ENCODE measurements at places on chromosomes 1 and 21.

GRCh38 chr1:6427441-6428390, 3.1 kb downstream of the ESPN start:
- DNase-seq, result no peak

DNA sequence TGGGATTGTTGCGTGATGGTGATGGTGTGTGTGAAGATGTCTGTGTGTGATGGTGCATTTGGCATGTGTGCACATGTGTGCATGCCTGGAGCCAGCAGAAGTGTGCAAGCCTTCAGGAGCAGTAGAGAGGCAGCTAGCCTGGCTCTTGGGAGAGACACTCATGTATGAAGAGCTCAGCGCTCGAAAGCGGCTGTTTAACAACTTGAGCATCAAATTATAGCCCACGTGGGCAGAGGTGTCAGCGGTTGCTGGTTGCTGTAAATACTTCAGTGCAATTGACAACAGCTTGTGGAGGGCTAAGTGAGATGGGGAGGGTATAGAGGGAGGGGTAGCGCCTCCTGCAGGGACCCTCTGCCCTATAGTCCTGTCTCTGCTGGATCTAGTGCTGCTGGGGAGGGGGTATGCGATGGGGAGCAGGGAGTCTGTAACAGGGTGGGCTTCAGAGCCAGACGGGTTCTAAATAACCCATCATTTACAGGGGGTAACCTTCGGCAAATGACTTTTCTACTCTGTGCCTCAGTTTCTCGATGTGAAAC, 21.5 kb downstream of the FOXD2 start:
- no peak for DNase-seq

DNA sequence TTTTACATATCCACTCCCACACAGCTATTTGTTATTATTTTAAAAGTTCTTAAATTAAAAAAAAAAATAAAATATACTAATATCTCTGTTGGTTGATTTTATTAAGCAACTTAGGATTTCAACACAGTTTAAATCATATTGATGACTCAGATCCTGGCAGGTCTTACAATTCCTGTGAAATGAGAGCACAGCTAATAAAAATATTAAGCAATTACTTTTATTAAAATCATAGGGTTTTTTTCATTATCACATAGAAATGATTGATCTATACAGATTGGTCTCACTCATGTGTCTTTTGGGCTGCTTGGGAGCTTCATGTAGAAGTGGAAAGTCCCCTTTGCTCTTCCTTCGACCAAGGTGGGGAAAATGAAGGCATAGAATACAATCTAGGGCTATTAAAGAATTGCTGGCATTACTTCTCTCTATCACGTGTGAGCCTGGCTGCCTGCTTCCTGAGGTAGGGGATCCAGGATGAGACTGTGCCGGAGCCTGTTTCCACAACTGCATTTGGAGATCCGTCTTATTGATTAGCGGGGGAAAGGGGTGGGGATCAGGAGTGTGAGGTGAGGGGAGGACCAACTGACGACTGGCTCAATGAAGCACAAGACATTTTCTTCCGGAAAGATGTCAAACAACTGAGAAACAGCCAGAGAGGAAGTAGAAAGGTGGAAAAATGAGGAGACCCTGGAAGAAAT, 858.0 kb downstream of the USP25 start:
- peak; percentile 79 for DNase-seq

DNA sequence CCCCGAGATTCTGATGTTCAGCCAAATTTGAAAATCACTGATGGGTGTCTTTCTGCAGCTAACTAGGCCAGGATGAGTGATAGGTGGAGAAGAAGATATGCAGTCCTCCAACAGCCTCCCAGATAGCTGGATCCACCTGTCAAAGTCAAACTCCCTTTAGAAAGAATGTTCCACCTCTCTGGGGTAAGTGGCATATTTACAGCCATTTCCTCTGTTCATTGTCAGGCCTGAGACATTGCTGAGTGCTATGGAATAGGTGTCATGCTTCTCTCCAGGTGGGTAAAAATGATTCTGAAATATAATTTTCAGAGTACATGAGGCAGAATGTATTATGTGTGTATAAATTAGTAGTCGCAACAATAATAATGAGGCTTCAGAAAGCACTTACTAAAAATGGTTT, 316.8 kb downstream of the TTLL7 start:
- no peak for DNase-seq

GRCh38 chr1:205374210-205375078, 17.7 kb upstream of the KLHDC8A start:
- no peak for DNase-seq

DNA sequence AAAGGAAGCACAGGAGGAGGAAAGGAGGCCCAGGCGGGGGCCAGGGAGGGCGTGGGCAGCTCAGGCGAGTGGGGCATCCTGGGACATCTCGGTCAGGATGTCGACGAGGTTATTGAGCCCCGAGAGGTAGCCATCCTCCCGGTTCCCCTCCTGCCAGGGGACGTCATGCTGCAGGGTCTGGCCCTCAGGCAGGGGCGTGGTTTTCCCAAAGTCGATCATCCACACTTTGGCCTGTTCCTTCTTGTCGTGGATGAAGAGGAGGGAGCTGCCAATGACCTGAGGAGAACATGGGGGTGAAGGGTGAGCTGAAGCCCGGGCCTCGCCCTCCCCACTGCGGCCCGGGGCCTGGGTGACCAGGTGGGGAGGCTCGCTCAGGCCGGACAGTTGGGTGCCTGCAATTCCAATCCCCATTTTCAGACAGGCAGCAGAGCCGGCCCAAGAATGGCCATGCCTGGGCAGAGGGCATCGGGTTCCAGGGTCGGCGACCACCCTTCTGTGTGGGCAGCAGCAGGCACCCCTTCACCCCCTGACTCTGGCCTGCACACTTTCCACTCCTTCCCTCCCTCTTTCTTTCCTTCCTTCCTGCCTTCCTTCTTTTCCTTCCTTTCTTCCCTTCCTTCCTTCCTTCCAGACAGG, 86.2 kb downstream of the STUM start:
- DNase-seq, result no peak

DNA sequence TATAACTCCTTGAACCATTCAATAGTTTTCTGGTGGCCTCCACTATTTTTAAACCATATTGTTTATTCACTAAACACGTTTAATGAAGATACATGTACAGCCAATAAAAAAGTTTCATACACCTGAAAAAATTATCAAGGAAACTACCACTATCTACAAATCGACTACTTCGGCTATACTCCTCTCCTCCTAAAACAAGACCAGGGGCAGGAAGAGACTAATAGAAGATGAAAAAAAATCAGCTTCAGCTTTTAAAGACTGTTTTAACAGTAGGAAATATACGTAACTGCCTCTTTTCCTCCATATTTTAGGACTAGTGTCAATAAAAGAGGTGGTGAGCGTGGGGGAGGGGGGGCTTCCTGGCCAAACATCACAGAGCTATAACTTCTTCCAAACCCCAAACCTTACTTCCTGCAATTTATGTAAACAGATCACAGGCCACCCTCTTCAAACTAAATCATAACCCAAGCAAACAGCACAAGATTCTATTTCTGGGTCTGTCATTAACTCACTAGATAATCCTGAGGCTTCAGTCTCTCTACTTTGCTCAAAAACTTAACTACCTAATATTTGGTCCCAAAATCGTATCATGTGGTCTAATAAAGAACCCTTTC, 15.1 kb downstream of the FOXJ3 start:
- DNase-seq, result no peak

DNA sequence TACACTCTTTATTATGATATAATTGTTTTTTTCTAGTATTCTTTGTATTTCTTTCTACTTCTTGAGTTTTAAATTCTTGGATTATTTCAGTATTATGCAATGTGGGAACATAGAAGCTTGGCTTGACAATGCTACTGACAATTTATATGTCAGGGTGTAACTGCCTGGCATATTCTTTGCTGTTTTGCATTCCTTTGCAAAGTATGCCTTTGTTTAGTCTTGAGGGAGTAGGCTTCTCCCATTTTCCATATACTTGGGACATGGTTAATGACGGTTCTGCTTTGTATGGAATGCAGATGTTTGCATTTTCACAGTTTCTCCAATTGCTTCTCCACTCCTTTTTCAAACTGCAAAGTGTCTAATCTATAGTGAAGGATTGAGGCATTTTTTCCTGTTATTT, 109.8 kb downstream of the HMCN1 start:
- no peak for DNase-seq

GRCh38 chr1:40519517-40519916, 10.9 kb downstream of the EXO5 start:
- DNase-seq, result no peak

DNA sequence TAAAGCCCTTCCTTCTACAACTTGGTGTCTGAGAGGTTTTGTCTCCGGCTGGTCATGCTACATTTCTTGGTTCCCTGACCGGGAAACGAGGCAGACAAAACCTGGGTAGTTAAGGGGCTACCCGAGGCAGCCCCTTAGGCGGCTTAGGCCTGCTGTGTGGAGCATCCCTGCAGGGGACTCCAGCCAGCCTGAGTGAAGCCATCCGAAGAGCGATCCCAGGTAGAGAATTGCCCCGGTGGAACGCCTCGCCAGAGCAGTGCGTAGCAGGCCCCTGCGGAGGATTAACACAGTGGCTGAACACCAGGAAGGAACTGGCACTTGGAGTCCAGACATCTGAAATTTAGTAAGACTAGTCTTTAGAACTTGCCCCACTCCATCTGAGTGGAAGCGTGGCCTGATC, 21.2 kb upstream of the MYOCOS start:
- no peak for DNase-seq

- DNase-seq, result no peak
These were observed 40.5 kb downstream of the FAAP20 start for GRCh38 chr1:2154022-2154421.

DNA sequence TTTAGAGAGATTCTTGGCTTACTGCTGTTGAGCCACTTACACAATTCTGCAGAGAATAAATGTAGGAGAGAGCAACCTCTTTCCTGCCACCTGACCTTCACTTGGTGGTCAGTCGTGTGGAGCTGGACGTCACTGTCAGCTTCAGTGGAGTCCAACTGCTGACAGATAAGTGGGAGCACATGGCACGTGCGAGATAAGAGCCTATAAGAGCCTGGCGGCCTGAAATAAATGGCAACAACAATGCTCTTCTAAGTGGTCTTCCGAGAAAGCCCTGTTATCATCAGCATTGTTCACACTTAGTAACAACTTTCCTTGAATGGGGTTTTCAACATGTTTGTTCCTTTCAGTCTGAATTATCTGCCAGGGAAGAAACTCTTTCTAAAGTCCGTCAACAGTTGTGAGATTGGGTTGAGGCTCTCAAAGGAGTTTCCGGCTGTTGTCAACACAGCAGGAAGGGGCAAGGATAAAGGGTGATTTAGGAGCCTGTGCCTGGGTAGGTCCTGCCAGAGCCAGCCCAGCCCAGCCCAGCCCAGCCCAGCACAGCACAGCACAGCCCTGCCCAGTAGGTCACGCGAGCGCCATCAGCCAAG, 57.2 kb upstream of the RUNX1 start:
- no peak for DNase-seq

GRCh38 chr1:218364028-218364710, 19.0 kb downstream of the TGFB2 start:
- DNase-seq, result no peak

DNA sequence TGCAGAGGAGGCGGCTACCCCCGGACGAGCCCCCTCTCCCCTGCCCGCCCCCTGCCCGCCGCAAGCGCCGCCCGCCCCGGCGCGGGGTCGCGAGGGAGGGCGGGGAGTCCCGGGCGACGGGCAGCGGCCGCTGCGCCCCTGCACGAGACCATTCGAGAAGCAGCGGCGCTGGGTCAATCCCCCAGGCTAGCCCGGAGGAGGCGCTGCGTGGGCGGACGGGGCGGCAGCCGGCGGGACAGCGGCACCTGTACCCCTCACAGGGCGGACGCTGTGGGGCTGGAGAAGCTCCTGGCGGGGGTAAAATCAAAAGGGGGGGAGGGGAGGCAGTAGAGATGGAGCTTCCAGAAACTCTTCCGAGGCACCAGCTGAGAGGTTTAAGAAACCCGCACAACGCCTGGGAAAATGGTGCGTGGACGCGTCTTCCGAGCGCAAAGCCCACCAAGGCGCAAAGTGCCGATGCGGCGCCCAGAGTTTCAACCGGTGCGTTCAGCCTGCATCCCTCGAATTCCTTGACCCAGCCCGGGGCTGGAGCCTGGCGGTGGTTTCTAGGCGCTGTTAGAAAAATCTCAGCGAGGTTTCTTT, at the start of gene PLPPR5:
Gene PLPPR5 (minus strand): TSS at position 1 of the 582 bp plus-strand sequence. CDS start 190 bp downstream, outside the sequence.
- DNase-seq, result peak; percentile 78

DNA sequence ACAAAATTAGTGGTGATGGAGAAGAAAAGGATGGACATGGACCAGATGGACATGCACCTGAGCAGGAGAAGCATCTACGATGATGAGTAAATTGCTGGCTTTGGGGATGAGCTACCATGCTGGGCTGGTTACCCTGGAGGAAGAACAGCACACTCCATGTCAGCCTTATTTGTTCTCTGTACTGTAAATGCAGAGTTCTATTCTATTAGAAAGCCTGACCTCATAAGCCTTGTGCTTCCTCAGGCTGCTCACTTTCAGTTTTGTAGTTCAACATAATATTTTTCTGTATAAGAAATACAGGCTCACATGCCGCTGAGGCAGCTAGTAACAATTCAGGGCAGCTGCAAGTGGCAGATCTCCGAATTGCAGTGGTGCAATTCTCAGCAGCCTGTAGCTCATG, 249.6 kb downstream of the PLA2G4A start:
- DNase-seq, result no peak

GRCh38 chr1:163730411-163730821, 408.7 kb downstream of the NUF2 start:
- peak; percentile 48 for DNase-seq

GRCh38 chr1:231626535-231626950, at the start of gene DISC1:
Gene DISC1 (plus strand): TSS chr1:231626790. CDS start chr1:231626868, 78 bp downstream.
- DNase-seq, result peak; percentile 95

- peak; percentile 37 for DNase-seq
These were observed 8.0 kb downstream of the PLXNA2 start for GRCh38 chr1:208235982-208236761.

- peak; percentile 66 for DNase-seq
These were observed 25.0 kb upstream of the CCDC27 start for GRCh38 chr1:3727042-3727824.

DNA sequence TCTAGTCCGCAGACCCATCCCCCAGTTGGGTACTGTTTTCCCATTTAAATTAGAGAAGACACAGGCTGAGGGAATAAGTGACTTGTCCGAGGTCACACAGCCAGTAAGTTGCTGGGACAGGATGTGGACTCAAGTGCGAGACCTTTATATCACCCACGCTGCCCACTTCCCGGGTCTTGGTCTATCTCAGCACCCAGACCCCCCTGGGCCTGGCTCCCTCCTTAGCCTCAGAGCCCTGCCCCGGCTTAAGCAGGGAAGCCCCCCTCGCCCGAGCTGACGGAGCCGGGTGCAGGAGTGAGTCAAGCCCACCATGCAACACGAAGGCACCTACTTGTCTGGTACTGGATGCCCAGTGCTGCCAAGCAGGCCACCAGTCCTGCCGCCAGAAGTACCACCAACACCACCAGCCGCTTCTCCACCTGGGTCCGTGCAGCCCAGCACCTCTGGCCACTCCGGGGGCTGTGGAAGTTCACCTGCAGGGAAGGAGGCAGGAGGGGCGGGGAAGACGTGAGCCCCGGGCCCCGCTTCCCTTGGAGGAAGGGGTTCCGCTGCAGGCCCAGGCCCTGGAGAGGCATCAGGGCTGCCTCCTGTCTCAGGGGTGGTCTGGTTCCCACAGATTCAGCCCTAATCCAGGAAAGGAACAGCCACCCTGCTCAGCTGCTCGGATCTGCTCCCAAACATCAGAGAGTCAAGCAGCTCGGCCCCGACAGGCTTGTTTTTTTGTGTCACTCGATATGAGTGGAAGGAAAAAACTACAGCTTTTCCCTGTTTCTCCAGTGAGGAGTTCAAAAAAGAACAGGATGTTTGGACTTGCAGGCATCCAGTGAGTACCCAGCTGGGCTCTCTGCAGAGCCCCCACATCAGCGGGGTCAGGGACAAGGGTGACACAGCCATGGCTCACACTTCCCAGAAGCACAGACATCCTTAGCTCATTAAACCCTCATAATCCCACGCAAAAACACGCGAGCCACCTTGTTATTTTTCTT, 11.1 kb downstream of the ECE1 start:
- peak; percentile 41 for DNase-seq

GRCh38 chr1:57440096-57440495, 16.2 kb upstream of the DAB1 start:
- DNase-seq, result peak; percentile 12
